GM19239 (cell line): ENCODE measurements at places on chromosomes 3 and 15.

DNA sequence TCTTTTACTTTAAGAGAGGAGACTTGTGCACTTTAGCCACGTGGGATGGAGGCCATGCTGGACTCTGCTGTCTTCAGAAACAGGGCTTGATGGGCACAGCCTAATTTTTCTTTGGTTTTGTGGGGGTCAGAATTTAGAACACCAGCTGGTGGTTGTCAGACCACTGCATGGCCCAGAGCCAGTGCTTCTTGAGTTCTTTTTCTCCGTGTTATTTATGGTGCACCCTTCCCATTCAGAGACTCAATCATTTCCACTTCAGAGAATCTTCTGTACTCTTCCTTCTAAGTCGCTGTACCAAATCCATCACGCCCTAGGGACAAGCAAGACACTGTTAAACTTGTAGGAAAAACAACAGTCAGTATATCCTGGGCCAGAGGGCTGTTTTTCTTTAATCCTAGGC lies 20.1 kb downstream of the PRR23A start:
- DNase-seq, result no peak

- peak; percentile 52 for DNase-seq
These were observed 27.2 kb downstream of the INTS14 start for GRCh38 chr15:65583701-65584100.

DNA sequence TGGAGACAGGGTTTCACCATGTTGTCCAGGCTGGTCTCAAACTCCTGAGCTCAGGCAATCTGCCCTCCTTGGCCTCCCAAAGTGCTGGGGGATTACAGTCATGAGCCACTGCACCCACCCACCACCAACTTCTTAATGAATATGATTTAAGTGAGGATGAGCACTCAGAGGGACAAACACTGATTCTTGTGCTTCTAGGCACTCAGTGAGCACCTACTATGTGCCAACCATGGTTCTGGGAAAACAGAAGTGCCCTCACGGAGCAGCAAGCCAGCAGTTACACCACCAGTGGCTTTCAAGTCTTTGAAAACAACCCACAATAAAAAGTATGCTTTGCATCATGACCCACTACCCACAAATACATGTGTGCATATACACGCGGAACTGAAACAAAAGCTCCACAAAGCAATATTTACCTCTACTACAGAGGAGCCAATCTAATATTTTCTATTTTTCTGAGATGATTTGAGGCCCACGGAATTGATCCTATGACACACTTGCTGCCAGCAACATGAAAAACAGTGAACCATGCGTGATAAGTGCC lies 91.9 kb downstream of the MEGF11 start:
- DNase-seq, result no peak

DNA sequence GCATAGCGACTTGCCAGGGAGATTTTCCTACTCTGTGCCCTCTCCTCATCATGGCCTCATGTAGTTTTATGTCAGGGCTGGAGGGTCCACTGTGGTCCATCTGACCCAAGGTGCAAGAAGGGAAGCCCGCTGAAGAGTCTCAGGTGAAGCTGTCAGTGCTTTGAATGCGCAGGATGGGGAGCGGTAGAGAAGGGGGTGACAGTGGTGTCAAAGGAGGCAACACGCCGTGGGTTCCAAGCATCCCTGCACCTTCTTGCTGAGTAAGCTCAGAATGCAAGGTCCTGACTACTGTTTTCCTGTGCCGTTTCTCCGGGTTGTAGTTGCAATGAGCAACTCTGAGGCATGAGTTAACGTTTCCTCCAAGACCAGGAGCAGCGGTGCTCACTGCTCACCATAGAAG lies 44.9 kb upstream of the RAB6B start:
- no peak for DNase-seq

GRCh38 chr3:174424656-174425055 lies 434.5 kb upstream of the NAALADL2 start:
- DNase-seq, result no peak

GRCh38 chr3:197547306-197548011 lies 8.3 kb downstream of the BDH1 start:
- no peak for DNase-seq

DNA sequence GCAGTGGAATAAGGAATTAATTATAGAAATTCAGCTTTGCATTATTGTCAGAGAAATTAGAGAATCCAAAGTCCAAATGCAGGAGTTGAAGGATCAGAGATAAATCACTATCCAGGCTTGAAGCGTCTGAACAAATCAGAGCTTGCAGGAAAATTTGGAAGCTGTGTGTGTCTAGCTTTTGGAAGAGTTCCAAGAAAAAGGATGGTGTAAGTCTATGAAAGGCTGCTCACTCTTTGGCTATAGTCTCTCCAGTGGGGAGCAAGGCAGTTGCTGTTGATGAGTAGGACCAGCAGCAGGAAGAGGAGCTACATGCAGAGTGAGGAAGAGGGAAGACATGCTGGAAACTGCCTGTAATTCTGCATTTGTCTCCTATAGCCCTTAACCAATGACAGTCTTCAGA lies 464.3 kb upstream of the GRM7 start:
- DNase-seq, result no peak

DNA sequence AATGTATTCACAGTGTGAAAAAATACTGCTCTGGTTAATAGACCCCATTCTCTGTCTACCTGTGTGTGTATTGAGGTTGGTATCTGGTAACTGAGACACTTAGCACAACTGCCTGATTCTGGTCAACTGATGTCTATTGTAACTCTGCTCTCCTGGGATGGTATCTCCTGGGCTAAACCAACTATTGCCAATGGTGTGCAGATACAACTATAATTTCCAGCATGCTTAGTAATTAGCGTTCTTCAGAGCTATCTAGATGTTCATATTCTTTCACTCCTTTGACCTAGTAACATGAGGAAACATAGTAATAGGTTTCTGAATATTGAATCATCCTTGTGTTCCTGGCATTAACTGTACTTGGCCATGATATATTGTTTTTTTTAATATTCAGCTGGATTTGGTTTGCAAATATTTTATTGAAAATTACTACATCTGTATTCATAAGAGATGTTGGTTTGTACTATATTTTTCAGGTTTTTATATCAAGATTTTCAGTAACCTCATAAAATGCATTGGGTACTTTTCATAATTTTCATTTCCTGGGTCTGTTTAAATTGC lies 16.8 kb downstream of the ADAMTSL3 start:
- DNase-seq, result no peak

DNA sequence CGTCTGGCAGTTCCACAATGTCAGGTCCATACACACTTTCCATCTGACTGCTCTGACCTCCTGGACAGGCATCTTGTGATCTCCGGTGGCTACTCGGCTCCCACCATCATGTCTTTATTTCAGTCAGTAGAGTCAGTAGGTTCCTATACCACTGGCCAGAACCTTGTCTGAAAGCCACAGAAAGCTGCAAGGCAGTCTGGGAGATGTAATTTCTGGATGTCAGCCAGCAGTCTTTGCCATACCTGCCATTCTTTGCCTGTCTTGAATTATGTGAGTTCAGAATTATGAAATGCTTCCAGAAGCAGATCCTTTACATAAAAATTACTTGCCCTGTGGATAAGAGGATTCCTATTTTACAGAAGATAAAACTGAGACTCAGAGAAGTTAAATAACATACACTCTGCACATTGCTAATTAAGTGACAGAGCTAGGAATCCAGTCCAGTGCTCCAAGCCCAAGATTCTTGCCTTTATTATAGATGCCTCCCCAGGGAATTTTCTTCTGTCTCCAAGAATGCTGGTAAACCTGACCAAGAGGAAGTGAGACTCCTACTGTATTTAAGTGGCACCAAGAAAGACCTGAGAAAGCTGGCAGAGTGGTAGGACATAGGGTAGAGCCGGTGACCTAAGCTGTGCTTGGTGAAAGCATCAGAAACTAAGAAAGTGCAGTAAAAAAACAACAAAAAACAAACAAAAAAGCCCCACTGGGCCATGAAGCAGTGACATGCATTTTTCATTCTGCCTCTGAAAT lies 75.6 kb downstream of the IQCH start:
- DNase-seq, result no peak
